ENCODE measurements at places on chromosomes 6 and 20. TPM values are rescaled to one million over a fixed set of nuclear protein-coding genes. Genes with fewer than 3 reads are reported as not detected.

CST3 gene
- total RNA-seq = 422 TPM

CYP39A1 gene
- total RNA-seq = 3.7 TPM

PHIP gene
- total RNA-seq = 51.0 TPM

PNLDC1 gene
- 0.23 TPM for total RNA-seq

ETV7 gene
- not detected for total RNA-seq

C20orf204 gene
- 3.7 TPM for total RNA-seq

CARMIL1 gene
- total RNA-seq = 36.9 TPM

TTK gene
- total RNA-seq = 10.1 TPM

C6orf89 gene
- total RNA-seq = 38.3 TPM

FKBP1C gene
- 0.69 TPM for total RNA-seq

CST4 gene
- total RNA-seq = not detected

PLN gene
- 0.46 TPM for total RNA-seq

BLTP3A gene
- 11.3 TPM for total RNA-seq

SDCBP2 gene
- total RNA-seq = 10.4 TPM

HLA-B gene
- total RNA-seq = 56.7 TPM

Measured in diencephalon (tissue), 1 donor.